Activated CD4-positive, alpha-beta T cell treated with anti-CD3 and anti-CD28 coated beads, Interleukin-2, Interleukin-4, amounts not matched to agents 100 ng/mL and 50 ng/mL, durations not matched to agents 16 hours and 8 hours (primary cell): ENCODE measurements at places on chromosomes 7 and 10.

- no peak for DNase-seq
These were observed 2.6 kb upstream of the DLX6 start for GRCh38 chr7:97002555-97003261.

GRCh38 chr10:95755511-95756004 is 405 bp upstream of the ENTPD1 start:
- DNase-seq: peak; percentile 13

- no peak for DNase-seq
These were observed 589 bp downstream of the ZNF488 start for GRCh38 chr10:47383261-47384147.

DNA sequence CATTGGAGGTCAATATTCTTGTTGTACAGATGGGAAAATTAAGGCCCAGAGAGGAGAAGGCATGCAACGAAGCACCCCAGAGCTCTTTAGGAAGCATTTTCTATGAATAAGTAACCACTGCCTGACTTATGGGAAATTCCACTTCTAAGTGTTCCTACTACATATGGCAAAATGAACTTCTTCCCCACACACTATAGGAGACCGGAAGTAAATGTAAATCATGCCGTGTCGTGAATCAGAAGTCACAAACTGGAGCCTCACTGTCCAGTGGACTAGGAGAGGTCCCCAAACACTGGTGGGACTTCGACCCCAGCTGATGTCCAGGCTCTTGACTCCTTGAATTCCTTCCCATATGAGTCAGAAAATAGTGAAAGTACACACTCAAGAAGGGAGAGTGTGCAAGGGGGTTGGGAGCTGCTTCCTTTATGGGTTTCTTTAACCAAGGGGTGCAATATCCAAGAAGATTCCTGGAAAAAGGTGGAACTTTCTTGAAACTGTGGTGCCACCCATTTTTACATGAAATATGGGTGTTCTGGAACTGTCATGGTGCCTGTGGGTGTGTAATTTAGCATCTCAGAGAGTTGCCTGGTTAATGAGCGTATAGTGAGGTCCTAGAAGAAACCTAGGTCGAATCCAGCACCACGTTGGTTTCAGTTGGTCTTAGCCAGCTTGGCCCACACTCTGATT is 6.7 kb downstream of the RASSF4 start:
- DNase-seq: no peak

- no peak for DNase-seq
These were observed 24.3 kb upstream of the PPP2R2D start for GRCh38 chr10:131876508-131876907.

DNA sequence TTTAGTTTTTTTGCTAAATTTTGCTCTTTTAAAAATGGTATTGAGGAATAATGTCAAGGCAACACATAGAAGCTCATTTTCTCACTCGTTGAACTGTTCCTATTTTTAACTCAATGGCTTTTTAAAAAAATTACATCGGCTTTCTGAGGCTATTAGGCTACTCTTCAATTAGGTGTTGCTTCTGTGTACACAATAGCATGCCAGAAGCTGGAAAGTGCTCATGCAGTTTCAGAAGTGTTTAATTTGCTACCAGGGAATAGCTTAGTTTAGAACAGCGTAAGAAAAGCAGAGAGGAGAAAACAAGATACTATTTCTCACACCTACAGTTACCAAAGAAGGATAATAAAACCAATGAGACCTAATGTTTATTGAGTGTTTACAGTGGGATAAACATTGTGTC is 157.4 kb downstream of the NXPH1 start:
- DNase-seq: no peak

- DNase-seq: no peak
These were observed 28.8 kb downstream of the VIPR2 start for GRCh38 chr7:159115601-159116501.

GRCh38 chr7:151626422-151627115 is 106.9 kb upstream of the RHEB start:
- DNase-seq: peak; percentile 16

DNA sequence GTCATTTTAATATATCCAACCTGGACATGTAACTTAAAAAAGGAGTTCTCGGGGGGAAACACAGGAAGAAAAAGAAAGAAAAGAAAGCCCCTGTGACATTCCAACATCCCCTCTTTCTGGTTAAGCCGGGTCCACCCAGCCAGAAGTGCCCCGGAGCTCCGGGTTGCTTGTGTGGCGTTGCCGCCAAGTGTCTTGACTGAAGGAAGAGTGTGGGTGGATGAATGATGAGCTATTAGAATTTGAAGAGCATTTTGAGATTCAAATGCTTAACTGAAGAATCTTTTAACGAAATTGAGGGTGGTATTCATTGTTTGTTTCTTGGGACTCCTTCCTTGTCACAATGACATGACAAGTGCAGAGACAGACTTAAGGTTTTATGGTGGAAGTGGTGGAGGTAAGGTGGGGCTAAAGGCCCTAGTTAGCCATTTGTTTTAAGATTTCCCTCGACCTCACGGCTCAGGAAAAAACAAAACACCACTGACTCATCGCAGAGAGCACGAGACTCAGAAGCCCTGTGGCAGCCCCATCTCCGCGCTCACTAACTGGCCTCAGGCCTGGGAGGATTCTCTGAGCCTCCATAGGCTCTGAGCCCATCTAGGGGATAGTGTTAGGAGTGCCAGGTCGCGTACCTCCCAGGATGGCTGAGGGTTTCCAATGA is 1.8 kb upstream of the GLI3 start:
- no peak for DNase-seq

GRCh38 chr10:132684164-132684891 is 101.6 kb downstream of the NKX6-2 start:
- DNase-seq: peak; percentile 36

- DNase-seq: peak; percentile 15
These were observed 352.0 kb downstream of the PCLO start for GRCh38 chr7:82810558-82811259.

GRCh38 chr7:2950578-2950977 is 93.1 kb downstream of the CARD11 start:
- DNase-seq: no peak

- no peak for DNase-seq
These were observed 150.9 kb upstream of the KLF6 start for GRCh38 chr10:3935933-3936359.
